Head of caudate nucleus (tissue), 42 donors: ENCODE measurements at places on chromosomes 1 and 21.
A peak's percentile ranks its signal among the peaks of the same experiment; 100 is the strongest.

DNA sequence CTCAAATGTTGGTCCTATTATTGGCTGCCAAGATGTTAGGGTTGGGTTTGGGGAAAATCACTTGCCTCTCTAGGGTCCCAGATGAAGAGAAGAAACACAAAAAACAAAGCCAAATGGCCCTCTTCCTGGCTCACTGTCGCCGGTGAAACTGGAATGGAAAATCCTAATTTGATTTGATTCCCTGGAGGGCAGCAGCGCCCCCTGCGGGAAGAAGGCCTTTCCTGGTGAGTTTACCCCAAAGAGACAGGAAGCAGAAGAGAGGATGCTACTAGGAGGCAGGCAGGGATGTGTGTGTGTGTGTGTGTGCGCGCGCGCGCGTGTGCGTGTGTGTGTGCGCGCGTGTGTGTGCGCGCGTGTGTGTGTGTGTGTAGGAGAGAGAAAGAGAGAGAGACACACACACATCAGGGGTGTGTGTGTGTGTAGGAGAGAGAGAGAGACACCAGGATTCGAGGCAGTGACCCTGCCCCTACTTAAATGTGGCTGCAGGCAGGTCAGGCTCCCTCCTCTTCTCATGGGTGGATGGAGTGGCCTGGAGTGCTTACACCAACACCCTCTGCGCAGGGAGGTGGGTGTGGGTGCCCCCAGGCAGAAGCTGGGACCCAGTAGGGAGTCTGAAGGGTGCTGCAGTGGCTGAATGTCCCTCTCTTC is 3.1 kb upstream of the SELENON start:
- peak; percentile 77 for DNase-seq

DNA sequence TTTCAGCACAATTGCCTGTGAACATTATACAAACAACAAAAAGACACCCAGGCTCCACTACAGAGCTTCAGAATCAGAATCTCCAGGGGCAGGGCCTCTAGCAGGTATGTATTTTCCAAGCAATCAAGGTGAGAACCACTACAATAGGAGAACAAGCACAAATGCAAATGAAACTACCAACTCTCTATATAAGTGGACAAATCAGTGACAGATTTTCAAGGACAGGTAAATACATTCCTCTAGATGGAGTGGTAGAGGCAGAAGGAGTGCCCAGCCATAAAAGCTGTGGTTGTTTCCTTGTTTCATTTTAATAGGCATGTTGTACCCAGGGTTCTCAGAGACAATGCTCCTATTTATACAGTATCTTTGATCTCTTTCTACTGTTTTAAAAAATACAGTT is 20.1 kb upstream of the CCDC17 start:
- DNase-seq = no peak

DNA sequence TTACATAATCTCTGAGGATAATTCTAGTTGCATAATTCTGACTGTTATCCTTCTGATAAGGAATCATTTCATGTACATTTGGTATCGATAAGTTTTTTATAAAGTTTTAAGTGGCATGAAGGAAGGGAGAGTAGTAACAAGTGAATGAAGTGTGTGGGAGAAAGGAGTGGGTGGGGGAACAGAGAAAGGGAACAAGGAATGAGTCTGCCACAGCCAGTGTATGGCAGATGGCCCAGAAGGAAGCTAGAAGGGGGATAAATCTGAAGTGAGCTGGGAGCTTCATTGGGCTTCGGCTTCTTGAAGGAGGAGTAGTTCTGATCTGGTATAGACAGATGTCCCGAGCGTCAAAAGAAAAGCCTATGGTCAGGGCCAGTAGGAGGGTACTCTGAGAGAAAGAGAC is 18.6 kb downstream of the ZBTB40 start:
- peak; percentile 37 for DNase-seq

GRCh38 chr1:227299688-227300087 is 18.6 kb downstream of the CDC42BPA start:
- no peak for DNase-seq

GRCh38 chr1:245213066-245213831 is 58.5 kb downstream of the KIF26B start:
- DNase-seq = no peak

DNA sequence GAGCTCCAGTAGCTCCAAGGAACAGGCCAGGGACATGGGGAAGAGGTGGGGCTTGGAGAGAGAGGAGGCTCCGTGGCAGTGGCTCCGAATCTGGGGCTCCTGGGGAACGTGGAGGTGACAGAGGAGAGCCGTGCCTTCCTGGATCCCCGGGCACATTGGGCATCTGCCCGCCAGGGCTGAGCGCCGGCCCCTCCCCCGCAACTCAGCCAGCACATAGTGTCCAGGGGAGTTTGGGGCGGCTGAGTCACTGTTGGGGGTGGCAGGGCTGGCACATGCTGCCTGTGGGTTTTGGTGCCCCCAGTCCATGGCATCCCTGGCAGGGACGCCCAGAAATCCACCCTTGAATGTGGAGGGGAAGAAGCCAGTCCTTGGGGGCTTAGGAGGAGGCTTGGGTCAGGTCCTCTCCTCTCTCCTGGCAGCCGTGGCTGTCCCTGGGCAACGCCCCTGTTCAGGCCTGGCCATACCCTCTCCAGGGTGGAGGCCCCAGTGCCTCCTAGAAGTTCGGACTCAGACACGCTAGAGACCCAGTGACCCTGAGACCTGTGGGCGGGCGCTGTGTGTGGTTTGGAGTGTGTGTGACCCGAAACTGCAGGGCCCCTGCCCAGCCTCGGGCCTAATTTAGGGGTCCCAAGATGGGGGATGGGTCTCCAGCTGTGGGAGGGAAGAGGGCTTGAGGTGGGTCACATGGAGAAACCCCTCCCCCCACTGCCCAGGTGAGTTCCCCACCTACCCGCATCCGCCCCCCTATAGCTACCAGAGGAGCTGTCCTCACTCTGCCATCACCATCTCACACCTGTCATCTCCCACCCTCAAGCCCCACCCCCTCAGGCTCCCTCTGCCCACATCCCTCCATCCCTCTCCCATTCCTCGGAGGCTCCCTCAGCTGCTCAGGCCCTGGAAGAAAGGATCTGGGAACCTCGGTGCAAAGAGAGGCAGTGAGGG is 1.6 kb downstream of the HSPB7 start:
- DNase-seq = no peak
